ENCODE measurements at places on chromosomes 5 and 9. TPM values are rescaled to one million over a fixed set of nuclear protein-coding genes. Genes with fewer than 3 reads are reported as not detected.

- no peak for DNase-seq
Observed at GRCh38 chr9:76180541-76180940, 213.7 kb downstream of the RFK start.

GRCh38 chr9:108290839-108291585, 564.8 kb downstream of the ACTL7B start:
- DNase-seq: no peak

IFNK gene
- not detected for total RNA-seq

TAS2R1 gene
- total RNA-seq: not detected

KLHL3 gene
- 0.67 TPM for total RNA-seq

GLT6D1 gene
- not detected for total RNA-seq
